ENCODE measurements at places on chromosomes 16 and 17.

DNA sequence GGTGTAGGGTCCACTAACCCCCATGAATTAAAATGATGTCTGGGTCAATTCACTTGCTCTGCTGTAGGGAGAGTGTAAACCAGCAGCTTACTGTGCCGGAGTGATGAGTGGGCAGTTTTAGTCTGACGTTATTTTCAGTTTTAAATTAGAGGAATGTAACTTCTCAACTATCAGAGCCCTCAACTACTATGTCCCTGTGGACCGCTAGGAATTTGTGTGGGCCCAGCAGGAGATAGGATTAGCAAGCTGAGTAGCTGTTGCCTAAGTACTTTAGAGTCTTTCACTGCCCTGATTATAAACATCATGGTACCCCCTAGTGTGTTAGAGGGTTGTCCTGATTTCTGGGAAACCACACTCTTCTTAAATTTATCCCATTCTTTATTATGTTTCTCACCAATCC is 11.4 kb downstream of the MARVELD3 start:
- no peak for DNase-seq

- DNase-seq: no peak
Measured at GRCh38 chr17:76953946-76954345, 85.7 kb downstream of the MGAT5B start.

DNA sequence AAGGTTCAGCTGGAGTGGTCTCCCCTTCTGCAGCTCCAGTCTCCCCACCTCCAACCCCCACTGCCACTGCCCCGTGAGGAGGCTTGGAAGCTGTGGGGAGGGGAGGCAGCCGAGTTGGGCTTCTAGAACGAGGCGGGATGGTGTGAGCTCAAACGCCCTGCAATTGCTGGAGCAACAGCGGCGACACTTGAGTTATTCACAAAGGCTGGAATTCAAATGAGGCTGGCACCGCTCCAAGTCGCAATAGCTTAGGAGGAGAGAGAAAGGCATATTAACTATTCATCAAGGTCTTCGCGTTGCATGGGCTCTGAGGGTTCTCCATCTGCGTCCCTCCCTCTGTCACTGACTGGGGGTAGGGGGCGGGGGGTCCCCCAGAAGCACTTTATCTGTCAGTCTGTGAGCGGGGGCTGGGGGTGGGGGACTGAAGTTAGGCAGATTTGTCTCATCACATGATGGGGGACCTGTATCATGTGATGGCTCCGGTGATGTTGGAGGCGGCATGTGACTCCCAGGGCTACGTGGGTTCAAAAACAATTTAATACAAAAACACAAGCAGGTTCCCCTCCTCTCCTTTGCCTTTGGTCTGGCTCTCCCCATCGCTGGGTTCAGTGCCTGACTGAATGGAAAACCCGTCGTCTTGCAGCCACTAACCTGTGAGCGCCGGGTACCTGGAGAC is 70.5 kb downstream of the RBBP6 start:
- no peak for DNase-seq

GRCh38 chr16:11224894-11225676 is 30.9 kb downstream of the SOCS1 start:
- DNase-seq: peak; percentile 67

DNA sequence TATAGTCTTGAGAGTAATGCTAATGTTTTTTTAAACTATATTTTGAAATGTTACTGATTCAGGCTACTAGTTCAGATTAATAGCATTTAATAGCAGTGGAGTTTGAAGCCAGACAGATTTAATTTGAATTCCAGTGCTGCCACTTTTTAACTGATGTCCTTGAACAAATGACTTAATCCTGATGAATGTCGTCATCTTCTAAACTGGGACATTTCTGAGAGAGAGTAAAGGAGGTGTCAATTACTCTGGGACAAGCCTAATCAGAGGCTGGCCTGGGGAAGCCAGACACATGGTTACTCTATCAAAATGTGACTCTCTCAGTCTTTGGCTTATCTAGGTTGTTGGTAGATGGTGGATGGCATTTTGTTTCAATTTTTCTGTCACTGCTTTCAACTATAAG is 246.7 kb downstream of the HS3ST3A1 start:
- no peak for DNase-seq

DNA sequence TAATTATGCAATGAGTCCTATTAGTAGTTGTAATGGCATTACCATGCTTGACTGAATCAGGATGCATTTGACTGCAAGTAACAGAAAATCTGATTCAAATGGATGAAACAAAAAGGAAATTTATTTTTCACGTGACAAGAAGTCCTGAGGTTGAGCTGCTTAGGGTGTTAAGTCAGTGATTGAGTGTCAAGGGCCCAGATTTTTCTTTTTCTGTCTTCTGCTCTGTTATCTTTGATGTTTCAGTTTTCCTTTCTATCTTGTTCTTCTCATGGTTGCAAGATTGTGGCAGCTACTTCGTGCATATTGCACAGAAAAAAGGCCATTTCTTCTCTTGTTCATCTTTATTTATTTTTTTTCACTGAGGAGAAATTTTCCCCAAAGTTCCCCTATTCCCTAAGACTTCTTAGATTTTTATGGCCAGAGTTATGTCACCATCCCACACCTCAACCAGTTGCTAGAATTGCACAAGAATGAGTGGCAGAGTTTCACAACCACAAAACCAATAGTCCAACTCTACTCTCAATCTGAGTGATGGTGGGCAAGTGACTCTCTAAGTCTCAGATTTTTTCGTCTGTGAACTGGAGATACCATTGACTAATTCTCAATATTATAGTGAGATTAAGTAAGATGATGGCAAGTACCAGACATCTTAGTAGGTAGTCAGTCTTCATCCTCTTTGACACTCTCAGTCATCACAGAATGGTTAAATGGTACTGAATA is 15.7 kb upstream of the GPR139 start:
- DNase-seq: no peak

DNA sequence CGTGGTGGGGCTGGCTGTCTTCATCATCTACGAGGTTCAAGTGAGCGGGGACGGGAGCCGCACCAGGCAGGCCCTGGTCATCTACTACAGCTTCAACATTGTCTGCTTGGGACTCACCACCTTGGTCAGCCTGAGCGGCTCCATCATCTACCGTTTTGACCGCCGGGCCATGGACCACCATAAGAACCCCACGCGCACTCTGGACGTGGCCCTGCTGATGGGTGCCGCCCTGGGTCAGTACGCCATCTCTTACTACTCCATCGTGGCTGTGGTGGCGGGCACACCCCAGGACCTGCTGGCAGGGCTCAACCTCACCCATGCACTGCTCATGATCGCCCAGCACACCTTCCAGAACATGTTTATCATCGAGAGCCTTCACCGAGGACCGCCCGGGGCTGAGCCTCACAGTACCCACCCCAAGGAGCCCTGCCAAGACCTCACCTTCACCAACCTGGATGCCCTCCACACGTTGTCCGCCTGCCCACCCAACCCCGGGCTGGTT is 5.1 kb upstream of the OTOP3 start:
- DNase-seq: no peak

GRCh38 chr17:64315032-64315490 is 52.0 kb upstream of the TEX2 start:
- DNase-seq: no peak

- no peak for DNase-seq
Measured at GRCh38 chr17:44024853-44025252, 10.1 kb upstream of the TMEM101 start.

DNA sequence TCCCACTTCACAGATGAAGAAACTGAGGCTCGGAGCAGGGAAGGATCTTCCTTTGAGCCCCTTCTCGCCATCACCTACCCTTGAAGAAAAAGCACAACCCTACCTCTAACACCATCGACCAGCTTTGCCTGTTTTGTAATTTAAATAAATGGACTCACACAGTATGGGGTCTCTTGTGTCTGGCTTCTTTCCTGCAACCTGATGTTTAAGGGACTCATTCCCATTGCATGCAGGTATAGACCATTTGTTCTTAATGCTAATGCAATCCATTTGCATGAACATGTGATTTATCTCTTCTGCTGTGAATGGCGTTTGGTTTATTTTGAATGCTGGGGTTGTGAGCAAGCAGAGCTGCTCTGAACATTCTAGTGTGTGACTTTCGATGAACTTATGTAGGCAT is 150.8 kb upstream of the FOXF1 start:
- no peak for DNase-seq

DNA sequence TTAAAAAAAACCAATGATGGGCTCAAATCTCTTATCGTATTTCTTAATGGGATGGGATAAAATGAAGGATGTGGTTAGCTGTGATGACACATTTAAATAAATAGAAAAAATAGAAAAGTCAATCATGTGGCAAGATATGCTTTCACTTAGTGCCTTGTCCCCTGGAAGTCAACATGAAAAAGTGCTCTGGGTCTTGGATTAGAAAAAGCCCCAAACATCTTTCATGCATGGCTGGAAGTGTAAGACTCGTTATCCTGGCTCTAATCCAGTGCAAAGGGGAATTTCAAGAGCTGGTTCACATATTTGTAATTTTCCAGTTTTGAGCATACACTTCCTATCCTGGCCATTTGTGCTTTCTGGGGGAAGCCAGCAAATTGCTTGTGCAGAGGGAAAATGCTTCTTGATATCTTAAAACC is 160.9 kb downstream of the MAP2K6 start:
- DNase-seq: no peak

- no peak for DNase-seq
Measured at GRCh38 chr17:75093548-75094158, 5.9 kb downstream of the SLC16A5 start.

DNA sequence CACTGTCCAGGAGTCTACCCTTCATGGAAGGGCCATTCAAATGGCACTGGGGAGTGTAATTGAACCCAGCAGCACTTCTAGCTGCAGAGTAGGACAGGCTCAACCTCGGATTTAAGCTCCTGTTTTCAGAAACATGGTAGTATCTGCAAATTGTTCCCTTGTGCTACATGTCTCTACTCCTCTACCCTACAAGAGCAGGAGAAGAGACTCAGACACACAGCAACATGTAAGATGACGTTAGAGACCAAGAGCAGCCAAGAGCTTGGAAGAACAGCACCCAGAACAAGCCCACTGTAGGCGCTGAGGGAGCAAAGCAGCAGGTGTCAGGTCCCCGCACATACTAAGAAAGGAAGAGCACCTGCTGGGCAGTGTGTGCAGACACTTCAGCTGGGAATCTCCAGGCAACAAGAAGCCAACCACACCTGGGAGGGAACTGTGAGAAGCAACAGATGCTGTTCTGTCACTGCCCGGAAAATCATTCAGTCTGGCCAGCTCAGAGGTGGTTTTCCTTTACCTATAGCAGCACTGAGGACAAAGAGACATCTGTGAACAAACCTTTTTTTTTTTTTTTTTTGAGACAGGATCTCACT is 35.6 kb upstream of the MNT start:
- no peak for DNase-seq

DNA sequence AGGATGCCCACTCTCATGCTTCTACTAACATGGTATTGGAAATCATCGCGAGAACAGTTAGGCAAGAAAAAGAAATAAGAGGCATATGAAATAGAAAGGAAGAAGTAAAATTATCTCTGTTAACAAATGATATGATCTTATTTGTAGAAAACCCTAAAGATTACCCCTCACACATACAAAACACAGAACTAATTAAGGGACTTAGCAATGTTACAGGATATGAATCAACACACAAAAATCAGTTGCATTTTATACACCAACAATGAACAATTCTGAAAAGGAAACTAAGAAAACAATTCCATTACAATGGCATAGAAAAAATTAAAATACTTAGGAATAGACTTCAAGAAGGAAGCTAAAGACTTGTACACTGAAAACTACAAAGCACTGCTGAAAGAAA is 2.7 kb upstream of the CAPNS2 start:
- no peak for DNase-seq

DNA sequence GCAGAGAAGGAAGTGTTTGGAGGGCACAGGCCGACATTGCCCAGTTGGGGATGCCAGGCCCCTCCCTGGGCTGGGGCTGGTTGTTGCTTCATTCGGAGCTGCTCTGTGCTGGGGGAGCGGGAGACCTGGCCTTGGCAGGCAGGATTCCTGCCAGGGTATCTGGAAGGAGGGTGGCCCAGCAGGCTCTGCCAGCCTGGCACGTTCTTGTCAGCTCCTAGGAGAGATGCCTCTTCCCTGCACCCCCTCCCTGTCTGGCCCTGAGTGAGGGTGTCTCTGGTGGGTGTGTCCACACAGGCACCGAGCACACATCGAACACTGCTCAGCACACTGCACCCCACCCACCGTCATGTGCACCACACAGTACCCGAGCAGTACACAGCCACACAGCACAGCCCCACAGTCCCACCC is 35.2 kb downstream of the ARHGAP23 start:
- no peak for DNase-seq

DNA sequence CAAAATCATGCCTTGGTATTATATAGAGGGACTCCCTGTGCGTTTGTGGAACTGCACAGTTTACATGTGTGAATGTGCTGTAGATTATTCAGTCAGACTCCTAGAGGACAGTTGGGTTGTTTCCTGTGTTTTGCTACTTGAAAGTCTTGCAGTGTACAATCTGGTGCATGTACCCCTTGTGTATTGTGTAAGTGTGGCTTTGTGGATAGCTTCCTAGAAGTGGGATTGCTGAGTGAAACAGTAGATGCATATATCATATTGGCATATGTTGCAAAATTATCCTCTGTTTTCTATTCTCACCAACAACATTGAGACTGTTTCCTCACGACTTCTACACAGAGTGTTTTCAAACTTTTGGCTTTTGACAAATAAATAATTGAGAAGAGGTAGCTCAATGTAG is 263.7 kb downstream of the MAP2K6 start:
- DNase-seq: no peak

DNA sequence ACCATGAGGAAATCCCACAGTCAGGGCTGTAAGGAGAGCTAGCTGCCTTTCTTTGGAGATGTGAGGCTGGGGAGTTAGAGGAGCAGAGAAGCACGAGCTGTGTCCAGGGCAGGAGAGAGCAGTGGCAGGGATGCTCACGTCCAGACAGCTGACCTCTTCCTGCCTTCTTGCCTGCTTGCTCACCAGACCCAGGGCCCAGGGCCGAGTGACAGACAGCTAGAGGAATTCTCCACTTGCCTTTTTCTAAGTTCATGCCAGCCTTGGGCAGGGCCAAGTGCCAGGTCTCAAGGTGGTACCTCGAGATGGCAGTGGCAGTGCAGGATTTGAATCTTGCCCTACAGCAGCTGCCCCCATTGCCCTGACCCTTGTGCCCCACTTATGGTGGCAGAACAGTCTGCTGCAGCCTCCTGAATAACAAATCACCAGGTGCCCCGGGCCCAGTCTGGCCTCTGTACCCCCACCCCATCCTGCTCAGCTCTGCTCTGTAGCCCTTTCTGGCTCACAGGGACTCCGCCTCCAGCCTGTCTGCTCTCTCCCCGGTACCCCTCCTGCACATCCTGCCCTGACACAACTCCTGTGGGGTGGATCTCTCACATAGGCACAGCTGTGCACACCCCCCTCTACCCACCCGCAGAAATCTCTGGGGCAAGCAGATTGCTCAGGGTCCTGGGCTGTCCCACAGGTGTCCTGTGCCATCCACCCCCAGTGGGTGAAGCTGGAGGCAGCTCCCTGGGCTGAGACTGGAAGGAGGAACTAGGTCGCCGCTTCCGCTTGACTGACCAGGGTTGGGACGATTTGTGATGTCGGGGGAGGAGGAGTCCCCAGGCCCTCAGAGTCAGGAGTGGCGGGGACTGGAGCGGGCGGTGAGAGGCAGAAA is 25.9 kb downstream of the GRIN2C start:
- DNase-seq: peak; percentile 32

GRCh38 chr17:32486111-32486700 is 587 bp upstream of the CDK5R1 start:
- peak; percentile 47 for DNase-seq

GRCh38 chr16:10509534-10510025 is 70.8 kb downstream of the EMP2 start:
- peak; percentile 38 for DNase-seq
